ENCODE measurements at places on chromosomes 6 and 20. TPM values are rescaled to one million over a fixed set of nuclear protein-coding genes. Genes with fewer than 3 reads are reported as not detected.

Gene ELOVL4
- polyA plus RNA-seq = 10.8 TPM

Gene IFT52
- polyA plus RNA-seq = 11.1 TPM

Gene SLC22A16
- not detected for polyA plus RNA-seq

Gene SIRPD
- polyA plus RNA-seq = not detected

Gene EEF1A2
- 0.86 TPM for polyA plus RNA-seq

Data from esophagus (tissue), 2 donors.